A549 treated with CpdA at 1 μM for 4 hours (cell line): ENCODE measurements at places on chromosomes 7 and 10. TPM values are rescaled to one million over a fixed set of nuclear protein-coding genes. Genes with fewer than 3 reads are reported as not detected.

Gene GALNT17
- not detected in 5 replicates for total RNA-seq

Gene ZNF12
- 10.1 to 14.4 TPM (median 10.2 TPM) in 5 replicates for total RNA-seq

Gene ZDHHC4
- 45.4 to 55.1 TPM (median 48.0 TPM) in 5 replicates for total RNA-seq

Gene ARHGEF35
- total RNA-seq: 0.22 to 0.40 TPM (median 0.27 TPM) in 5 replicates

Gene ELMO1
- total RNA-seq: 1.4 to 2.5 TPM (median 2.0 TPM) in 5 replicates

Gene LIPF
- total RNA-seq: not detected in 5 replicates

Gene UNCX
- 0.05 to 0.08 TPM (median 0.06 TPM) in 3 of 5 replicates, not detected in the others for total RNA-seq

Gene MOSPD3
- total RNA-seq: 16.2 to 22.1 TPM (median 19.5 TPM) in 5 replicates

Gene C10orf90
- total RNA-seq: 2.8 to 3.3 TPM (median 2.9 TPM) in 5 replicates

Gene SPDYE2B
- not detected in 5 replicates for total RNA-seq

Gene INSYN2A
- total RNA-seq: 1.5 to 1.8 TPM (median 1.8 TPM) in 5 replicates

Gene DOCK1
- 20.7 to 25.9 TPM (median 24.2 TPM) in 5 replicates for total RNA-seq

Gene AMPH
- total RNA-seq: 0.02 to 0.12 TPM in 2 of 5 replicates, not detected in the others

Gene SLC26A5
- total RNA-seq: not detected in 5 replicates

Gene ATXN7L1
- 6.0 to 6.8 TPM (median 6.6 TPM) in 5 replicates for total RNA-seq

Gene DEPP1
- total RNA-seq: 1.3 to 1.8 TPM (median 1.4 TPM) in 5 replicates

Gene ACHE
- 1.1 to 2.2 TPM (median 2.0 TPM) in 5 replicates for total RNA-seq

Gene SEMA3E
- 2.2 to 3.4 TPM (median 2.8 TPM) in 5 replicates for total RNA-seq

Gene HECTD2
- total RNA-seq: 3.0 to 4.3 TPM (median 3.5 TPM) in 5 replicates

Gene RASSF4
- total RNA-seq: 1.1 to 1.7 TPM (median 1.3 TPM) in 5 replicates

Gene CYP3A5
- 1.4 to 1.9 TPM (median 1.6 TPM) in 5 replicates for total RNA-seq

Gene TMEM106B
- 30.6 to 40.8 TPM (median 34.2 TPM) in 5 replicates for total RNA-seq

Gene INHBA
- total RNA-seq: 0.50 to 1.6 TPM (median 1.1 TPM) in 5 replicates

Gene PNLIP
- not detected in 5 replicates for total RNA-seq

Gene IDI2
- total RNA-seq: 0.13 TPM in 1 of 5 replicates, not detected in the others

Gene HMX3
- total RNA-seq: not detected in 5 replicates

Gene OLAH
- 0.05 TPM in 1 of 5 replicates, not detected in the others for total RNA-seq

Gene SPDYE2
- not detected in 5 replicates for total RNA-seq

Gene LHFPL3
- total RNA-seq: not detected in 5 replicates
